Astrocyte of the hippocampus (primary cell): ENCODE measurements at places on chromosomes 1 and 21.

DNA sequence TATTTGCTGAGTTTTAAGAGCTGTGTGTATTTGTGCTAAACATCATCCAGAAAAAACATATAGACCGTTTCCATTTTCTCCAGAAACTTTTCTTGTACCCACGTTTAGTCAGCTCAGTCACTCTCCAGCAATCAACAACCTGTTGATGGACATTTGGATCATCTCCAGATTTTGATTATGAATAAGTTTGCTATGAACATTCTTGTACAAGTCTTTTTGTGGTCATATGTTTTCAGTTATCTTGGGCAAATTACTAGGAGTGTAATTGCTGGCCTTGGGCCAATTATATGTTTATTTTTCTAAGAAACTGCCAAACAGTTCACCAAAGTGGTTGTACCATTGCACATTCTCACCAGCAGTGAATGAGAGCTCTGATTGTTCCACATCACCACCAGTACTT lies 221.8 kb downstream of the CENPF start:
- no peak for DNase-seq

GRCh38 chr1:206854401-206855129 lies 10.9 kb upstream of the IL20 start:
- peak; percentile 9 for DNase-seq

GRCh38 chr1:50488876-50489275 lies 65.6 kb upstream of the DMRTA2 start:
- DNase-seq, result no peak

DNA sequence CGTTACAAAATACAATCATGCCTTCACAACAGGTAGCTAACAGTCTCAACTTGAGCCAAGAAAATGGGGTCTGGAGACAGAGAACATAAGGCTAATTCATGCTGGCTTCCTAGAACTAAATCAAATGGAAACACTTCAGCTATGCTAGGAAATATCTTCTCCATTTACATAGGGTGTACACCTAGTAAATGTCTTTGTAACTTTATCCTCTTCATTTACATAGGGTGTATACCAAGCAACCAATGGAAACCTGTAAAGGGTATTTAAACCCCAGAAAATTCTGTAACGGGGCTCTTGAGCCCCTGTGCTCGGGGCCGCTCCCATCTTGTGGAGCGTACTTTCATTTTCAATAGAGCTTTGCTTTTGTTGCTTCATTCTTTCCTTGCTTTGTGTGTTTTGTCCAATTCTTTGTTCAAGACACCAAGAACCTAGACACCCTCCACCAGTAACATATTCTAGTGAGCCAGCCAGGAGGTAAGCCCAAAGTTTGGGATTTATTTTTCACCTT lies 19.5 kb upstream of the CYP4X1 start:
- no peak for DNase-seq

GRCh38 chr1:113758631-113759332 lies 504 bp downstream of the PHTF1 start:
- peak; percentile 80 for DNase-seq
